ENCODE measurements at places on chromosomes 13 and 19. TPM values are rescaled to one million over a fixed set of nuclear protein-coding genes. Genes with fewer than 3 reads are reported as not detected.
A peak's percentile ranks its signal among the peaks of the same experiment; 100 is the strongest.

- peak; percentile 100 for DNase-seq
Observed at GRCh38 chr19:4911786-4912672, 2.7 kb downstream of the UHRF1 start.

DNA sequence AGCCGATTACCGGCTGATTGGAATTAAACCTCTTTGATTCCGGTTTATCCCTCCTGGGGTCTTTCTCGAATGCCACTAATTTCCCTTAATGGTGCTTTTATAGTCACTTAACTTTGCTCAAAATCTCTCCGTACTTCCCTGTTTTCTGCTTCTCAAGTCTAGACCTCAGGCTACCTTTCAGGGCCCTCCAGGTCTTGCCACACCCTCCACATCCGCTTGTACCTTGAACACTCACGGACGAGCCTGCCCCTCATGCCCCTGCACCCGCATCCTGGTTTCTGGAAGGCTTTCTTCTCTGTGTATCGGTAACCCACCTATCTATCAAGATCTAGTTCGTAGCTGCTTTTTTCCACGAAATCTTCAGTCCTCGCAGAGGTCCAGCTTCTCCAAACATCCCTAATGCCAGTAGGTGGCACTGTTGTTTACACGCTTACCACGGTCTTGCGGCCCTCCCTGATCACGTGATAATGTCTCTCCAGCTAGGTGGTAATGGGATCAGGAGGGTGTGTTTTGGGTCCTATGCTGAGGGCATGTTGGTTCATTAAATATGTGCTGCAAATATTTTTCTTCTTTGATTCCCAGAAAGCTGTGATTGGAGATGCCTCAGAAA, 13.8 kb downstream of the ATP12A start:
- DNase-seq = peak; percentile 88

DNA sequence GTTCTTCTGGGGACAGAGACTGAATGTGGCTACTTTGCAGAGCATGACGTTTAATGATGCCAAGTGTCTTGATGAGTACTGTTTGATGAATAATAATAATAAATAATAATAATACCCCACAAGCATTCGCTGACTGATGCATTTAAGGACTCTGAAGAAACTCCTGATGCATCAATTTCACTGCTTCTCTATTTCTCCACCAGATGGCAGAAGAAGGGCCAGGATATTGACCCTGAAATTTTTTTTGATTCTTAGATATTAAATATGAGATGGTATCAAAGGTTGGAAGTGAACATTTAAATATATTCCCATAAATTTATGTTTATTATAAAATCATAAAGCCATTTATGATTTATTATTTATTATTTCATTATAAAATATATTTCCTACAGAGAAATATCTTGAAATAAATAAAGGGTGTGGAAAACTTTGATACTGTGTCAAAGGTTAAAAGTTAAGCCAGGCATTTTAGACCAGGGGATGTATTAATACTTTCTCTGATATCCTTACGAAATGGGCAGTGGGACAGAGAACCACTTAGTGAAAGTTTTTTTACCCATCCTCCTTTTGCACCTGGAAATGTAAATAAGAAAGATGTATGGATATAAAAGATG, 170.9 kb downstream of the LACC1 start:
- no peak for DNase-seq

- no peak for DNase-seq
Observed at GRCh38 chr13:35727881-35728280, 251.4 kb upstream of the MAB21L1 start.

- DNase-seq = peak; percentile 91
Observed at GRCh38 chr13:113305208-113305607, 8.2 kb downstream of the LAMP1 start.

DNA sequence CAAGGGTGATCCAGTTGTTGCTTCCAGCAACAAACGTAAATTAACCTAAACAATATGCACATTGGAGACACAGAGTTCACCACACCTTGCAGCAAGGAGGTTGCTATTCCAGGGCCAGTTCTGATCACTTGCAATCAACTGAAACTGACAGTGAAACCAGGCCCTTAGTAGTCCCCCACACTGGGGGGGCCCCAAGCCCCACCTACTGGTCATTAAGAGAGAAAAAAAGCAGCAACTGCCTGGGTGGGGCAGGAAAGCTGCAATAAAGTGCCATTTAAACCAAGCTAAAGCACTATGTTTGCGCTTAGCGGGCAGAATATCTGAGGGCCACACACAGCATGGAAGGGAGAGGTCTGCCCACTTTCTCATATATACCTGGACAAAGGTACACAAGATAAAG, 51.5 kb downstream of the ATP7B start:
- DNase-seq = no peak

GRCh38 chr13:89790696-89791095, 1556.8 kb upstream of the MIR17HG start:
- no peak for DNase-seq

DNA sequence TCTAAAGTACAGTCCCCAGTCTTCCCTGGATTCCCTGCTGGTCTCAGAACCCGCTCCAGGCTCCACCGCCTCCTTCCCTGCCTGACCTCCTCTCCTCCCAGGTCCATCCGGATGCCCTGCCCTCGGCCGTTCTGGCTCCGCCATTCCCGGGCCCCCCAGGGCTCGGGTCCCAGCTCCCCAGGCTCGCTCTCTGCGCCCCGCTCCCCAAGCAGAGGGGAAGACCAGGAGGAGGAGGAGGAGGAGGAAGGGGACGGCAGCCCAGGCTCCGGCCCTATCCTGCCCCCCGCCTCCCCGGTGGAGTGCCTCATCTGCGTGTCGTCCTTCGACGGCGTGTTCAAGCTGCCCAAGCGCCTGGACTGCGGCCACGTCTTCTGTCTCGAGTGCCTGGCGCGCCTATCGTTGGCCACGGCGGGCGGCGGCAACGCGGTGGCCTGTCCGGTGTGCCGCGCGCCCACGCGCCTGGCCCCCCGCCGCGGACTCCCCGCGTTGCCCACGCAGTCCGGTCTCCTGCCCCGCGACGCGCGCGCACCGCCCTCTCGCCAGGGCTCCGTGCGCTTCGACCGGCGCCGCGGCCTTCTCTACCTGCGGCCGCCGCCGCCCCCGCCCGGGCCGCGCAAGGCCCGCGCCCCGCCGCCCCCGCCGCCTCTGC, 647 bp downstream of the RNF225 start:
- peak; percentile 83 for DNase-seq

GRCh38 chr19:3160219-3160618, 18.4 kb upstream of the S1PR4 start:
- no peak for DNase-seq

- peak; percentile 90 for DNase-seq
Observed at GRCh38 chr19:43774103-43774939, 6.5 kb downstream of the KCNN4 start.

GRCh38 chr13:32056316-32056715, 24.7 kb downstream of the FRY start:
- no peak for DNase-seq

- no peak for DNase-seq
Observed at GRCh38 chr13:30339738-30340330, 32.5 kb upstream of the KATNAL1 start.

GRCh38 chr13:40402931-40403431, 263.5 kb downstream of the FOXO1 start:
- DNase-seq = no peak

- no peak for DNase-seq
Observed at GRCh38 chr13:43057653-43058317, 34.4 kb downstream of the DNAJC15 start.

DNA sequence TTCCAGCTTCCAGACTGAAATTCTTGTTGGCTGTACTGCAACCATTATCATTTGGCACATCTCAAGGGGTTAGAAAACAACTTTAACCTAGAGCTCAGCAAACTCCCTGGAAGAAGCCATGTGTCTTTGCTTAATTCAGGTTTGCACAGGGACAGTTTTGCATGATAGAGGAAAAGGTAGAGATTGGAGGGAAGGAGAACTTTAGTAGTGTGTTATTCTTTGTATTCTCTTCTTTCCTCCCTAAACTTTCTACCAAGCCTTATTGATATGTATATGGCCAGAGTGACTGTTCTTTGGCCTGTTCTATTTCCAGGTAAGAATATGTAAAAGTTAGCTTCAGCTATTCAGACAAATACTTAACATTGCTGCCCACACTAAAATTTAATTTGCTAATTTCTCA, 53.1 kb downstream of the UGGT2 start:
- no peak for DNase-seq

DNA sequence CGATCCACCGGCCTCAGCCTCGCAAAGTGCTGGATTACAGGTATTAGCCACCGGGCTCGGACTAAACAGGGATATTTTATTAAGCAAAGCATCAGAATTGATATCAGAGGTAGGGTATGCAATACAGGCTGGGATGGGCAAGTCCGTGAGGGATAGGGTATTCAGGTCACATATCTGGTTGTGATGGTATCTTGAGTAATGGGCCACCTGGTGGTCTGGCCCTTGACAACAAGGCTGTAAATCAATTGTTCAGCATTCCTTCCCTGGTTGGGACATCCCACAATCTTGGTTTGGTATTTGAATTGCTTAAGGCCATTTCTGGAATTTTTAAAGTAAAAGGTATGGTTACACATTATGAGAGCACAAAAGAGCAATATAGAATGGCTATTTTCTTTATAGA, 1588.0 kb downstream of the SLITRK1 start:
- DNase-seq = no peak

DNA sequence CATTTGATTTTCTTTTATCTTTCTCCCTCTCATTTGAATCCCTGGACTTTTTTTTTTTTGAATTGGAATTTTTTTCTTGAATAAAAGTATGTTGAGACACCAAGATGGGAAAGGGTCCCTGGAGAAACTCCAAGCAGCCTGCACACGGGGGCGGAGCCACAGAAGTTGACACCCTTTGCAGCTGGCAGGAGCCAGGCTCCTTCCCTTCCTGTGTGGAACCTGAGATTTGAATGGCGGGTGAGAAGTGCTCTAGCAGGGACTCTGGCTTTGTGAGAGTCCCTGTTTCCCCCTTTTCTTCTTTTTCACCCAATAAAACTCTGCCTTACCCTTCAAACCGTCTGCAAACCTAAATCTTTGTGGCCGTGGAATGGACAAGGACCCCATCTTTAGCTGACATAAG, 1381.0 kb upstream of the MIR17HG start:
- DNase-seq = no peak

GRCh38 chr13:74243637-74244526, 109.7 kb upstream of the KLF12 start:
- peak; percentile 45 for DNase-seq

GRCh38 chr19:7366701-7367420, 18.1 kb downstream of the ARHGEF18 start:
- no peak for DNase-seq

- DNase-seq = no peak
Observed at GRCh38 chr13:43348397-43348796, 325.0 kb downstream of the DNAJC15 start.

- DNase-seq = no peak
Observed at GRCh38 chr19:19379527-19379926, 25.9 kb upstream of the GATAD2A start.

DNA sequence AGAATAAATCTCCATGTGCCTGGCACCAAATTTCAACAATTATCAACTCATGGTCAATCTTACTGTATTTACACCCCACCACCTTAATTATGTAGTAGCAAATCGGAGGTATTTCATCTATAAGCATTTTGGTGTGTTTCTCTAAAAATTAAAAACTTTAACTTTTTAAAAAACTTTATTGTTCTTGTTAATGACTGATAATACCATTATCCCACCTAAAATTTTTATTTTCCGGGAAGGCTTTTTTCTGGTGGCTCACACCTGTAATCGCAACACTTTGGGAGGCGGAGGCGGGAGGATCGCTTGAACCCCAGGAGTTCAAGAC, 453 bp upstream of the PDCD2L start:
- no peak for DNase-seq

DNA sequence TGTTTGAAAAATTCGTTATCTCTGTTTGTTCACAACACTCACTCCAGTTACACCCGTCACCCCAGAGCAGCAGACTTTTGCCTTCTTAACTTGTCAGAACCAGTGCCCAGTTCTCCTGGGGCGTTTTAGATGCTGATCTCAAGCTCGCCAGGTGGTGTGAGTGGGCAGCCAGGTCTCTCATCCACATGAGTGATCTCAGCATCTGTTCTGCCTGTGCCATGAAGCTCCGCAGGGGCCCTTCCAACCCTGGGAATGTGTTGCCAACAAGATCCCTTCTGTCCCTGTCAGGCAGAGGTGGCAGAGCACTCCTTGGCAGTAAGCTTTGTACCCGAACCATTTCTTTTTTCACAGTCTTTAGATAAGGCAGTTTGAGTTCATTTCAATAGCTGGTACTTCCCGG, 896.5 kb downstream of the UQCRFS1 start:
- DNase-seq = no peak

DNA sequence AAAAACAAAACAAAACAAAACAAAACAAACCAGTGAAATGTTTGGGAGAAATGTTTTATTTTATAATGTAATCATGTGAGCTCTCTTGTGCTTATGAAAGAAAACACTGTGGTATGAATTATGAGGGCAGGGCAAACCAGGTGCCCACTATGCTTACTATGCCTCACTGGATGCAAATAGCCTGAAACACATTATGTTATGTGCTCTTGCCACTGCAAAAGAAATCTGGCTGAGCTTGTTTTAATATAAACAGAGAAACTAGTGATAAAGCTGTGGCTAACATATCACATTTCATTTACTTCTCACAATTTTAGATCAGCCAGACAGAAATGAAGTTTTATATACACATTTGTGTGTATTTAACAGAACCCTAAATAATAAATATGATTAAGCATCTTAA, 8.7 kb upstream of the NBEA start:
- DNase-seq = no peak

ARMC6 gene
- 30.9 TPM for total RNA-seq

KRI1 gene
- 5.4 TPM for total RNA-seq

TMIGD2 gene
- total RNA-seq = not detected

PGLYRP2 gene
- not detected for total RNA-seq

F7 gene
- not detected for total RNA-seq

IRS2 gene
- 7.1 TPM for total RNA-seq

DENND1C gene
- total RNA-seq = not detected

LGALS7 gene
- not detected for total RNA-seq

ZIC2 gene
- total RNA-seq = not detected

ADGRL1 gene
- total RNA-seq = 2.9 TPM

S1PR2 gene
- total RNA-seq = 14.1 TPM

KLK10 gene
- not detected for total RNA-seq

TSKS gene
- total RNA-seq = not detected

PTOV1 gene
- total RNA-seq = 39.4 TPM

SOX1 gene
- total RNA-seq = not detected

Measured in osteoblast (primary cell).